NCI-H1417 (cell line): ENCODE measurements at places on chromosomes 2 and 18.

GRCh38 chr18:79523206-79523735 is 127.5 kb downstream of the NFATC1 start:
- no peak for DNase-seq

GRCh38 chr2:193348055-193348454 is 1153.3 kb upstream of the TMEFF2 start:
- no peak for DNase-seq

DNA sequence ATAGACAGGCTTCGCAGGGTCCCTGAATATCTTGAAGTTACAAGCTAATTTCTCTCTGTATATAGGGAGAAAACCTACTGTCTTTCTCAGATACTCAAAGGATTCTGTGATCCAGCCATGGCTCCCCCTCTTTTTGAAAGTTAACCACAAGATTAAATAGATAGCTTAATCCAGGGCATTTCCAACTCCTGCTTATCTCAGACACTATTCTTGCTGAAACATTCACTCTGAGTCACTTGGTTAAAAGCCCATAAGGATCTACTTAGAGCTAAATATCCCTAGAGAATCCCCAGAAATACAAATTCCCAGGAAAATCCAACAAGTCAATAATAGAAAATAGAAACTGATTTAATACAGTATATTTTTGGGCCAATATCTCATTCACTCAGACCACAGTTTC is 179.1 kb upstream of the LYPD1 start:
- no peak for DNase-seq

GRCh38 chr2:36809069-36809445 is 112.5 kb downstream of the VIT start:
- no peak for DNase-seq

DNA sequence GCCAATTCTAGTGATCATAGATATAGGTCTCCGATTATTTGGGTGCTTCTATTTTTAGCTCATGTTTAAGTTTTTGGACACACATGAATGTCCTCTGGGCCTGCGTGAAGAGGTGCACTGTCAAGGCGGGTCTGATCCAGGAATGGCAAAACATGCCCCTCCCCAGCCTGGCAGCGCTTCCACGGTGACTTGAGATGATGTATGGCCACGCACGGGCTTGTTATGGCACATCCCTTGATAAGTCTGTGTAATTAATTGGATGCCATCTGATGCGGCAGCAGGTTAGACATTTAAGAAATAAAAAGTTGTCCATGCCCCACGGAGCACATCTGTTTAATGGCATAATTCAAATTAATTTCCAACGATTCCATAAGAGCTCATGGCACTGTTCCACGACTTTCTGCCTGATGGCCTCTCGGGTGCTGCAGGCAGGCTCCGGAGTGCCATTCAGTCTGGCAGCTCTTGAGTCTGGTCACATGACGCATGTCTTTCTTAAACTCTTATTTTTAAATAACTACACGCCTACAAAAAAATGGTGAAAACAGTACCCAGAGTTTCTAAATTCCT is 151.4 kb downstream of the ACKR3 start:
- no peak for DNase-seq

GRCh38 chr18:69752737-69753380 is 194.8 kb downstream of the CD226 start:
- peak; percentile 54 for DNase-seq

DNA sequence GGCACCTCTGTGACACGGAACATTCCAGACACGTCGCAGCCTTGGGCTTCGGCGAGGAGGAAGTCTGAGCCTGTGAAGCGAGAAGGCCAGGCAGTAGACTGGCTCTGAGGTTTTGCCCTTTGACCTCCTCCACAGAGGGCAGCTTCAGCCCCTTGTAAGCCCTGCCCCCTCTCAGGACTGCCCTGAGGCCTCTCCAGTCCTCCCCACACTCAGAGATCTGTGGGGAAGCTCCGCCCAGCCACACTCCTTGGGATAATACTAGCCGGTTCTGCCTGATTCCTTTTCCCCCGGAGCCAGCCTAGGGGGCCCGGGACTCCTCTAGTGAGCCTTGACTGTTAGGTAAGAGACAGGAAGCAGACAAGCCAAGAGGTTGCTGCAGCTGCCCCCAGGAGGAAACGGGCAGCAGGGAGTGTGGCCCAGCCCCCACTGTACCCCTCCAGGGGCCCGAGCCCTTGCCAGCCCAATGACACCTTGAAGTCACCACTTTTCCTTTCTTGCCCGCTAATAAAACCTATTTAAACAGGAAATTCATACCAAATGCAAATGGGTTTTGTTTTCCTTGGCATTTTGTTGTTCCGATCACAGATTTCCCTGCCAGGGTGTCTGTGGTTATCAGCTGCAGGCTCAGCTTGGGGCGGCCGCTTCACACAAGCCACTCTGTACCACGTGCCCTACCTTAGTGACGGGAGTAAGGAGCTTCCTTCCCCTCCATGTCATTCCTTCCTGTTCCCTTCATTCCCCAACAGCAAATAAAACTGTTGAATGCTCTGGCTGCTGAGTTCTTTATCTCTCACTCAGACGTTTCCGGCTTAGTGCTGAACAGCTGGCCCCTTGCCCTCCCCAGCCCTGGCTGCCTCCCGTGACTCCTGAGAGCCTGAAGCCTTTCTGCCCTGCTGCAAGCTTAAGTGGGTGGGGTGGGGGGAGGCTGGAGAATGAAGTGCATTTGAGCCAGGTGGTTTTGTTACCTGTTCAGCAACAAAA is 124.7 kb downstream of the CABLES1 start:
- peak; percentile 83 for DNase-seq

GRCh38 chr18:13375302-13376255 is 157.0 kb downstream of the LDLRAD4 start:
- peak; percentile 67 for DNase-seq

GRCh38 chr2:10792001-10792634 is 20.5 kb downstream of the PDIA6 start:
- no peak for DNase-seq

GRCh38 chr2:209358992-209359391 is 64.9 kb upstream of the MAP2 start:
- no peak for DNase-seq

DNA sequence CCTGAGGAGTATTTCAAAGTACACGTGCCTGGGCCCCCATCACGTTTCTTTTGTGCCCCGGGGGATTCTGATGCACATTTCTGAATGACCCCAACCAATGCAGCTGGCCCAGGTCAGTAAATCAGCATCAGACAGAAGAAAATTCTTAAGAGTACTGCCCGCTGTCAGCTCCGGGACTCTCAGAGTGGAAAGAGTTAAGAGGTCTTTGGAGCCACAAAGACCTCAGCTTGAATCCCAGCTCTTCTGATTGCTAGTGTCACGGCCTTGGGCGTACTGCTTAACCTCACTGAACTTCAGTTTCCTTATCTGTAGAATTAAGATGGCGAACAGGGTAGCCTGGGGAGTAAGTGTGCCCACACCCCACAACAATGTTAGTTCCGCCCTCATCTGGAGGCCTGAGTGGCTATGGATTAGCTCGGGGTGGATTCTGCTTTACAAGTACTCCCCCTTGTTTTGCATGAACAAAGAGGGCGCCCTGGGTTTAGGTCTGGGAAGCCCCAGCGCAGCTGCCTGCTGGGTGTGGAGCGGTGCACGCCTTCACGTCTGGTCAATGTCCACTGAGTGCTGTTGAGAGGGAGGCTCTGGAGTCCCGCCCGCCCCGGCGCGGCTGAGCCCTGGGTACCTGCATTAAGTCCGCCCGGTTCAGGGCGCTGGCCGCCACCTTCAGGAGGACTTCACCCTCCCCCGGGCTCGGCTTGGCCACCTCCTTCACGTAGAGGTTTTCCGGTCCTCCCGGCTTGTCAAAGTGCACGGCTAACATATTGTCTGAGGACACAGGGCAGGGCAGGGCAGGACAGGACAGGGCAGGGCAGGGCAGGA is 858 bp downstream of the TP53I3 start:
- DNase-seq: peak; percentile 90

GRCh38 chr18:22355069-22355468 is 62.6 kb downstream of the CTAGE1 start:
- no peak for DNase-seq

DNA sequence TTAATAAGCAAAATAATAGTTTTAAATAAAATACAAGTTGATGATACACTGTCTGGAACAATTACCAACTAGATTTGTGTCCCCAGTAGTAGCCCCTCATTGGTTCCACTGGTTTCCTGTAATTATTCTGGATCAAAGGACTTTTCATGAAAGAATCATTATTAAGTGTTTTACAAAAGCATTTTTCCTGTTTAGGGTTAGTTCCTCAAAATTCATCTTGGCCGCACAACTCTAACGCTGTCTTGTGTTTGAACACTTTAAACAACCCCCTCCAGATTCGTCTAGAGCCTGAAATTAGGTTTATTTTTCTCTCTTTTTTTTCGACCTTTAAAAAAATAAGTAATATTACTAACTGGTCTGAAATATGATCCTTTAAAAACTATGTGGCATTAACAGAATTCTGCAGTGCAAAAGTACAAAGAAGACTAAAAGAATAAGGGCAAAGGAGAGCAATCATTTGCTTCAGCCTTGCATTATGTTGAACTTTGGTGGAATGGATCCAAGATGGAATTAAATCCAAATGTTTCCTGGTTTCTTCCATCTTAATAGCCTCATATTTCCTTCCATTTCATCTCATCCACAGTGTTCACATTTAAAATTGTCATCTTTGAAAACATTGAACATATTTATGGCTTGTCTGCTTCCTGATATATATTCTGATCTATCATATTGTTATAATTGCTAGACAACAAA is 678.4 kb downstream of the IRS1 start:
- DNase-seq: no peak

DNA sequence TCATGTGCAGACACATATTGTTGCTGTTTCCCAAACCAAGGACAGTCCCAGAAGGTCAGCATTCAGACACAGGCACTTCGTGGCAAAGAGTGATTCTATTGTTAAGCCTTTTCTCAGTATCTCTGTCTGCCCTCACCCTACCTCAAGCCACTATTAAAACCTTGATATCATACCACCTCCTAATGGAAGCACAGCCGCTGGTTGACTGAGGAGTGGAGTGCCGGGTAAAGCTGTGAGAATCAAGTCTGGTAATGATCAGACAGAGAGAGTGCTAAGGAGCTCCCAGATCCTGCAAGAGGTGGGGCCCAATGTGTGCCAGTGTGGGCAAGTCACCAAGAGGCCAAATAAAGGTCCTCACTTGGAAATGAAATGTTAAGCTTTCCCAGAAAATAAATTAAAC is 819.5 kb downstream of the BCL11A start:
- DNase-seq: peak; percentile 9

GRCh38 chr2:107462181-107462580 is 364.5 kb upstream of the RGPD4 start:
- no peak for DNase-seq

- DNase-seq: no peak
Measured at GRCh38 chr2:12167525-12168317, 421.3 kb downstream of the LPIN1 start.
